ENCODE measurements at places on chromosomes 6 and 20.

- DNase-seq: no peak
These were observed 61.9 kb downstream of the ECT2L start for GRCh38 chr6:138857775-138858174.

DNA sequence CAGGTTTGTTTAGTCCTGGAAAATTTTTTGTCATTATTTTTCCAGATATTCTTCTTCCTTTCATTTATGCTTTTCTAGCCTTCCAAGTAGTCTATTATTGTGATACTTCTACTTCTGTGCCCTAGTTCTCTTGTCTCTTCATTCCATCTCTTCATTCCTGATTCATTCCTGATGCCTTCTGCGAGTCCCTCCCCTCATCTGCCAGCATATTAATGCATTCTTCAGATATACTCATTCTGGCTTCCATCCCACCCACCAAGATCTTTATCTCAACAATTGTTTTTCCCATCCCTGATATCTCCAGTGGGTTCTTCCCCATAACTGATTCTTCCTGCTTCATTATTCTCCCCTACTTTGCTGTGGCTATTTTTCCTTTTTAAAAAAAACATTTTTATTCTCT is 35.2 kb downstream of the ALDH5A1 start:
- no peak for DNase-seq

- DNase-seq: no peak
These were observed 100.4 kb upstream of the MLN start for GRCh38 chr6:33904050-33904746.

GRCh38 chr6:11992086-11992485 is 20.0 kb upstream of the HIVEP1 start:
- no peak for DNase-seq

- DNase-seq: no peak
These were observed 72.4 kb upstream of the GTSF1L start for GRCh38 chr20:43799150-43799711.

GRCh38 chr6:38604700-38605099 is 35.0 kb downstream of the BTBD9 start:
- DNase-seq: no peak

DNA sequence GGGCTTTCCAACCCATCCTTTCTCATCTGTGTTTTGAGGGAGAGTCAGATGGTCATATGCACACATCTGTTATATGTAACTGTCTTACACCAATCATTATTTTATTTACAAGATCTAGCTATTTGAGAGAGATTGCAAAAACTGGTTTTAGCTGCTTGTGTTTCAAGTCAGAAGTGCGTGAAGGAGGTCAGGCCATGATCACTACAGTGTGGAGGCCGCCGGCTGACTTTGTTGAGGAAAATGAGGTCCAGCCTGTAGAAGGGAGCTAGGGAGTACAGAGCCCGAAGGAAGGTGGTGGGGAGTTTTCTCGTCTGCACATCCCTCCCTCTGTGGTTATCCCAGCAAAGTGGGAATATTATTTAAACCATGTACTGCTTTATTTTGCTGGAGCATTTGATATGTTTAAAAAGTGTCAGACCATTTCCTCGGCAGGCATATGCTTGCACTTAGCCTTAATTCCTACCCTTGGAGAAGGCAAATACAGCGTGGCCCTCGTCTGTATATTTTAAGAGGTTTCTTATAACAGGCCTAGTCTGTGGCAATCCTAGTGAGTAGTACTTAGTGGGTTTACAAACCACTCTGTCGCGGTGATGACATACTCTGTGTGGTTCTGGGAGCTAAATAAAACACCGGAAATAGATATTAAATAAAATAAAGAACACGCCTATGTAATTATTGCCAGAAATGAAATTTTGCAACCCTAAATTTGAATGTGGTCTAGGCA is 95.6 kb downstream of the UST start:
- DNase-seq: no peak

DNA sequence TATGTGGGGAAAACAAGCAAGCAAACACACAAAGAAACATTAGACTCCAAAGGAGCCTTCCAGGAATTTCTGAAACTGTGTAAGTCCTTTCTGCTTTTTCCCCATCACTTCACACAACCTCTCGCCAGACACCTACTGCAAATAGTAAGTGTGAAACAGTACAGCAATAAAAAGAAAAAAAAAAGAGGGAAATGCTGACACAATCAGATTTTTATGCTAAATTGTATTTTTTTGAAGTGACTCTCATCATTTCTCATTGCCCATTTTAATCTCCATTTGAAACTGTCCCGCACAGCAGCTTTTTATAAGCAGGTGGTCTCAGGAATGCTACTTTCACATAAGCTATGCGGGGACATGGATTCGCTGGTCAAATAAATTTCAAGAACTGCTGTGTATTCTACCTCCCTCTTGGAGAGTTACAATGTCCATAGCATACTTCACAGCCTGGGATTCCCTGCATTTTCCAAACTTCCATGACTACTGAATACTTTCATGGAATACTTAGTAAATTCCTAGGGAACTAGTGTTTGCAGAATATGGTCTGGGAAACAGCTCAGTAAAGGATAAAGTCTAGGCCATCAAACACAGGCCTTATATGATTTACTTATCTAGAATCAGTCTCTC is 139.9 kb upstream of the TSHZ2 start:
- DNase-seq: no peak

- DNase-seq: no peak
These were observed 661 bp downstream of the LCA5 start for GRCh38 chr6:79536585-79536953.

DNA sequence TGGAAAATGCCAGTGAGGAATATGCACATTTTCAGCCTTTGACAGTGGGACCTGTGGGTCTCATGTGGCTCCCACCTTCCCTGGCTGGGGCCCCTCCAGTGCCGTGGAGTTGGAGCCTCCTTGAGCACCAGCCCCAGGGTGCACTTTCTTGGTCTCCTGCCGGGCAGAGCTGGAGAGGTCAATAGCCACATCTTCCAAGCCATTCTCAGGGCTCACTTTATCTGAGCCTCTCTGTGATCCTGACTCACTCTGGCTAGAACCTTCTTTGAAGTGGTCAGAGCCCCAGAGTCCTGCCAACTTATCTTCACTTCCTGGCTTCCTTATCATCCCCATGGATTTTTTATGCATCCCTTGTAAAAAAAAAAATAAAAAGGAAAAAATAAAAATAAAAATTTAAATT is 5.7 kb downstream of the VSX1 start:
- no peak for DNase-seq

GRCh38 chr6:93731306-93731705 is 311.9 kb upstream of the EPHA7 start:
- no peak for DNase-seq

- no peak for DNase-seq
These were observed 43.4 kb downstream of the ZNF133 start for GRCh38 chr20:18331694-18332093.

- DNase-seq: no peak
These were observed 814.8 kb downstream of the MAFB start for GRCh38 chr20:39874049-39874893.

DNA sequence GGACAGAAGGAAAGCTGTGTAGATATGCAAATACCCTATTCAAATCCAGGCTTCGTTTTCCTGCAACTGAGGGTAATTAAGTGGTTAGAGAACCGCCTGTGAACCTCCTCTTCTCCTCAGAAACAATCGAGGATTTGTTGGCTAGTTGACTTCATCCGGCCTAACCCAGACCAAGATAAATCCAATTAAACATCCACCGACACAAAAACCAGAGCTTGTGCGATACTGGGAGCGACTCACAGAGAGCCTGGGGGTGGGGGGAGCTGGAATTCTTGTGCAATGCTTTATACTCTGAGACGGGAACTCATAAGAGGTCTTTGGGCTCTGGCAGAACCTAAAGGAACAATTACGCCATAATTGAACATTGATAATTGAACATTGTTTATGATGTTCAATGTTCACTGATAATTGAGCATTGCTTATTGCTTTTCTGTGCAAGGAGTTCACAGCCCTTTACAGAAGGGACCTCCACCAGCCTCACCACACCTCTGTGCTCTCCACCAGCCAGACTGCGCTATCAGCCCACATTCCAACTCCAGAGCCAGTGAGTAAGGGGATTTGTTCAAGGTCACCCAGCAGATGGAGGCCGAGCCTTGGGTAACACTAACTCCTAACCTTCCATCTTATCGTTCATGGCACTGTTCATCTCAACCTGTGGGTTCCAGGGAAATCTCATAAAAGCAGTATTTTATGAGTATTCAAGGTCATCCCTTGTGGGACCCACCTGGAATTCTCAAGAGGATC is 429.6 kb upstream of the JARID2 start:
- DNase-seq: no peak

DNA sequence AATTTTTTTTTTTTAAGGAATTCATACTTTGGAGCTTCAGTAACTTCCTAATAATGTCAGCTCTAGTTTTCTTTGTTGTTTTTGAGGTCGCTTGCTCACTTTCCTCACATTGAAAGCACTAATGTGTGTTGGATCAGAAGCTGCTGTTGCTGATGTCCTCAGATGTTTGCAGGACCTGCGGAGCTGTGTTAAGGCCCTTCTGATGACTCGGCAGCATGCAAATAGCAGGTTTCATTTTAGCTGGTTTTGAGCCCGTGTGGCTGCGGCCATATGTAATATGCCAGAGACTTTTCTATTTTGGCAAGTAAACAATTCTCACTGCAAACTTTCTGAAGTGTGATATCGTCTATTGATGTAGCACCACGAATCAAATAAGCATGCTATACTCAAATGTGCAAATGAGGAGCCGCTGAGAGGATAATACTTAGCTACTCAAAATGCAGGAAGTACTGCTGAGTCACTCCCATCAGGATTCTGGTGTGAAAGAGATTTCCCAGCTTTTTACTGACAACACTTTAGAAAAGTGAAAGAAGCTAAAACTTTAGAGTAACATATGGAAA is 187.8 kb downstream of the SASH1 start:
- no peak for DNase-seq

DNA sequence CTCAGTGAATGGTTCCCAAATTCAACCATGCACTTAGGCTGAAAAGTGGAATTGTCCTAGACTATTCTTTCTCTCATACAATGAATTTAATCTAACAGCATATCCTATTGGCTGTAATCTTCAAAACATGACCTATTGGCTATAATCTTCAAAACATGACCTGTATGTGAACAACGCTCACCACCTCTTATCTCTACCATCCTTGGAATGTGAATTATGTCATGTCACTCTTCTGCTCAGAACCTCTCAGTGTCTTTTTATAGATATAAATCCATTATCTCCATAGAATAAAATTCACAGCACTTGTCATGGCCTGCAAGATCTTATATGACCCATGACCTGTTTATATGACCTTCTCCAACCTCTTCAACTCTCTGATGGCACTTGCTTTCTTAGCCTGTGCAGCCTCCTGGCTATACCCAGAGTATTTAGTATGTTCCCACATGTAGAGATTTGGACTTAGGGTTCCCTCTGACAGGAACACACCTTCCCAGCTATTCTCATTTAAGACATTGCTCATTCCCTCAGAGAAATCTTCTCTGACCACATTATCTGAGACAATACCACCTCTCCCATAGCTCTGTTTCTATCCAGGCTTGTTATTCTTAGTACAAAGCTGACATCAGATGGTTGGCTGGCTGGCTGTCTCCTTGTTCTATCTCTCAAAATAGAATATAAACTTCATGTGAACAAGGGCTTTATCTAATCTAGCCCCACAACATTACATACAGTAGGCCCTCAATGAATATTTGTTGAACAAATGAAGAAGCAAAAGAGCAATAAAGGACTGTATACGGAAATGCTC is 275.0 kb upstream of the PREP start:
- DNase-seq: no peak

GRCh38 chr20:9493803-9494202 is 20.6 kb upstream of the LAMP5 start:
- DNase-seq: no peak

GRCh38 chr20:7264137-7264536 is 496.7 kb downstream of the BMP2 start:
- DNase-seq: no peak

DNA sequence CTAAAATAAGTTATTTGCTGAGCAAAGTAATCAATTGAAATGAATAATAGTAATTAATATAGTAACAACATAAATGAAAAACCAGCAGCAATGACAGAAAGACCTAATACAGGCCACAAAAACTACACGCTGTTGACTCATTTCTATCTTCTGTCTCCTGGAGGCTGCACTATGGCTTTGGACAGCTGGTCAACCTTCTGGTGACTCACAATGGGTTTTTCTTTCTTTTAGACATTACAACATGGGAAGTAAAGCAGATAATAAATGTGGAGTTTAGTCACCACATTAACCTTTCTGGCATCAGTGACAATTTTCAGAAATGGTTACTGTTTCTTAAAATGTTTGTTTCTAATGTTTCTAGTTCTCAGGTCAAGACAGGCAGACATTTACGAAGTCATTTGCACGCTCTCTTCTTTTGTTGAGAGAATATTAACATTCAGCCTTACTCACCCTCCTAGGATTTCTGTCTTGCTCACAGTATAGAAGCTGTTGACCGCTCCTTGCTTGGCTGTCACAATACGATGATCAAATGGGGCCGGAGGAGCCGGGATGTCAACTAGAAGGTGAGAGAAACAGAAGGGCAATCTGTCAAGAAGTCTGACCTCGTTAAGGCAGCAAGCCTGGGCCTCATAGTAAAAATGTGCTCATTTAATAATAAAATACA is 62.2 kb downstream of the MYLK4 start:
- DNase-seq: no peak

DNA sequence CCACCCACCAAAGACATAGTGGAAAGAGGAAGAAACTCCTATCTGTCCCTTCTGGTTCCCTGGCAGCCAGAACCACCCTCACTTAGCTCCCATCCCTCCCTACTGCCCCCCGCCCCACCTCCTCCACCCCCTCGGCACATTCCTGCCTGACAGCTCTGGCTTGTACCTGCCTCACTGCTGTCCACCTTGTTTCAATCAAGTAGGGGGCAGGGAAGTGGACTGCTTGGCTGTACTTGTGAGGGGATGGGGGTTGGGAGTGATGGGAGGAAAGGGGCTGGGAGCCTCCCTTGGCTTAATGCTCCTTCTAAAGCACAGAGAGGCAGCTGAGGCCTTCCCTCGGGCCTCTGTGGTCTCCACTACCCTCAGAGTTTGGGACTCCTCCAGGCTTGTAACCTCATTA is 22.1 kb upstream of the ZNF76 start:
- no peak for DNase-seq

DNA sequence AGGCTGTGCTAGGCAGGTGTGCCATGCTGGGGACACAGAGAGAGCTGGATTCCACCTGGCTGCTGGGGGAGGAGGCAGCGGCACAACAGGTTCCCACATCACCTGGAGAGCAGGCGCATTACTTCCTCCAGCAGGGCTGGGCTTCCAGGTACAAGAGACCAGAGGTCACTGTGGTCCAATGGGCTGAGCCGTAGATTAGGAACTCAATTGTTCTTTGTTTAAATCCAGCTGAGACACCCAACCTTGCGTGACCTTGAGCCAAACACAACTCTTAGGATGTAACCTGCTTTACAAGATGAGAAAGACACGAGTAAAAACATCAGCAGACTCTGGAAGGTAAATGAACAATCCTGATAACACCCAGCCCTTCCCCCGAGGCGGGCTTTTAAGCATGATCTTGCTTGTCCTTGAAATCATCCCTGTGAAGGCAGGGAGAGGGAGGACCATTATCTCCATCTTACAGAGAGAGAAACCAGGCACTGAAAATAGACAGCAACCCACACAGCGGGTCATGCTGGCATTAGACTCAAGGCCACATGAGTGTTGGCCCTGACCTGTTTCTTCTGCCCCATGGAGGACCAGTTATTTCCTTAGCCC is 216.5 kb upstream of the RREB1 start:
- no peak for DNase-seq

GRCh38 chr20:7161690-7162089 is 394.2 kb downstream of the BMP2 start:
- DNase-seq: no peak

All from activated CD4-positive, alpha-beta T cell treated with anti-CD3 and anti-CD28 coated beads, Interleukin-2, amount 50 U/mL, for 24 hours (primary cell).